Stimulated activated CD4-positive, alpha-beta T cell treated with anti-CD3 and anti-CD28 coated beads, Interleukin-15, amount 100 ng/mL, for 1 hour (primary cell): ENCODE measurements at places on chromosomes 7 and 10.

DNA sequence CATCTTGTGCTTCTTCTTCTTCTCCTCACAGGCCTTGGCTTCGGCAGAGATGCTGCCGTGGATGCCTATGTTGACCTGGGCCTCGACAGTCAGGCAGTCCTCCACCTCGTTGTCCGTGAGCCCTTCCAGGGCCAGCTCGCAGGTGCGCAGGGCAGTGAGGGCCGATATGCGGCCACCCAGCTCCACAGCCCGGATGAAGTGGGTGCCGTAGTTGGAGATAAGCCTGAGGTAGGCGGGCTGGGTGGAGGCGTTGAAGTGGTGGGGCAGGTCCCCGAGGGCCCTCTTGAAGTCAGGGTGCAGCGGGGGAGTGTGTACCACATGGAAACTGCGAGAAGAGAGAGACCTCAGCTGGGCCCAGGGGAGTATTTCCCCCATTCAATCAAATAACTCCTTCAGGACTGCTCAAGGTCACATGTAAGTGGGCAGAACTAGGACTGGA lies 3.7 kb downstream of the PRF1 start:
- no peak for DNase-seq

GRCh38 chr7:95047291-95047690 lies 139.9 kb downstream of the PPP1R9A start:
- no peak for DNase-seq

- no peak for DNase-seq
Observed at GRCh38 chr7:15795393-15795792, 108.9 kb upstream of the MEOX2 start.

DNA sequence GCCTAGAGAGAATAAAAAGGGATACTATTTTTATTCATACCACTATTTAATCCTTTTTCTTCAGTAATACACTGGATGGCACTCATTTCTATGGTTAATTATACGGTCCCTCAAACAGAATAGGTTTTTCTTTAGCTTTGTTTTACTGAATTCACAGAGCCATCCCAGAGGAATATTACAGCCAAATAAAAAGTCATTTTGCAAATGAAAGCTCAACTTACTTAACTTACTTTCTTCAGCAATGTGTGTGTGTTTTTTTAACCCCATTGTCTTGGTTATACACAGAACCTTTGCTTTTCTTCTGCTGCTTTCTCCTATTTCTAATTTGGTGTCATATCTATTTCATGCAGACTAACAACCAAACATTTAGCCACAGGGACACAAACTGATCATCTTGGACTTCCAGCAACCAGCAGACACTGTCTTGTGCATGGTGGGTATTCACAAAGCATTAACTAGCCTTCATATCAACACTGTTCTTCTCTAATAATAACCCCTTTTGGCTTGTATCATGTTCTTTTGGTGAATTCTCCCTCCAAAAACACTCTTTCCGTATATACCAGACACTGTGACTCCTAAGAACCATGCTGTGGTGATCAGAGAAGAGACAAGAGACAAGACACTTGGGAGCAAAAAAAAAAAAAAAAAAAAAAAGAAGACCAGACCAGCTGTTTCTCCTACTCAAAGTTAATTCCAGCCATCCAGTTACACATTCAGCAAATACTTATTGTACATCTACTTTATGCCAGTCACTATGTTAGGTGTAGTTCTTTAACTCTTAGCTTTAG lies 40.4 kb downstream of the PIP4K2A start:
- DNase-seq = no peak

DNA sequence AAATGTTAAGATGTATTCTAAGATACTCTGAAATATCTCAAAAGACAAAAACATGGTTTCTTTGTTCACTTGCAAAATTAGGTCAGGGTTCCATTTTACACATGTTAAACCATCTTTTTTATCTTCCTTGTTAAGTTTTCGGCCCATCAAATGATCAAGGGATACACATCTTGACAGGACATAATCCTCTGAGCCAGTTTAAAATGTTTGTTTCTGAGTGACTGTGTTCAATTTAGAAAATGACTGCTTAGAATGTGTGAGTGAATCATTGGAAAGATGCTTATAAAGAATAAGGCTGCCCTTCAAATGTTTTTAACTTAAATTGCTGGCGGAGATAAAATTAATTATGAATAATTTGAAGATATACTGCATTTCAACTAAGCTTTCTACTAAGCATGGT lies 95.9 kb upstream of the SLC26A5 start:
- DNase-seq = no peak

DNA sequence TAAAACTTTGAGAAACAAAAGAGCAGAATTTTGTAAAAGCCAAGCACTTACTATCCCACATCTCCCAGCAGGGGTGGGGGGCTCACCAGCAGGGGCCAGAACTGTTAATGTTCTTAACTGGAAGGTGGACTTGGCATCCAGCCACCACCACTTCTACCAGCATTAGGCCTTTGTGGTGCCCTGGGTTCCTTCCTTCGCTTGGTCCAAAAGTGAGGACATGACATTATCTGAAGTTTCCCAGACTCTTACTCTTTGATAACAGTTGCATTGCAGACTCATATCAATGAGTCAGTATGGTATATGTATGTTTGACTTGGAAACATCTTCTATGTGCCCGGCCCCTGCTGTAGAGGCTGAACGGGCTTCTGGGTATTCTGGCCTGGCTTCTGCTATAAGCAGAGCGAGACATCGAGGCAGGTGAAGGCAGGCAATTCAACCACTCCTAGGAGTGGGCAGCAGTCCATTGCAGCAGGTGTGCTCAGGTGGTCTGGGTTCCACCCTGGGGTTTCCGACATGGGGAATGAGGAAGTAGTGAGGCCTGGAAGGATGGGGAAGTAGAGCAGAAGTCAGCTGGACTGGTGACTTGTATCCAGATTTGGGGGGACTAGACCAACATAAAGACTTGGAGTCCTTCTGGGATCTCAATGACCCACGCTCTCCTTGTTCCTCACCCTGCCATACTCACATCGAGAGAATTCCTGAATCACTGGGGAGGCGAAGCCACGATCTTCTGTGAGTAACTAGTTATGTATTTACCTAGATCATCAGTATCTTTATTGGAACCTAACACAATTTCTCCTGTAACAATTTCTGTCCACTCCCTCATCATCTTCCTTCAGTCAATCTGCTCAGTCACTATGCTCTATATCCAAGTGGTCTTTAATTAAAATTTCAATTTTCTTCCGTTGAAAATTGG lies 4.1 kb downstream of the ZNF777 start:
- DNase-seq = no peak

GRCh38 chr10:102564209-102564834 lies 60.5 kb downstream of the SUFU start:
- DNase-seq = no peak
